Stimulated activated naive CD8-positive, alpha-beta T cell treated with anti-CD3 and anti-CD28 coated beads, Interleukin-15, amount 100 ng/mL, for 72 hours (primary cell): ENCODE measurements at places on chromosomes 6 and 20.

- DNase-seq, result no peak
These were observed 202.4 kb downstream of the CDH26 start for GRCh38 chr20:60160451-60161145.

DNA sequence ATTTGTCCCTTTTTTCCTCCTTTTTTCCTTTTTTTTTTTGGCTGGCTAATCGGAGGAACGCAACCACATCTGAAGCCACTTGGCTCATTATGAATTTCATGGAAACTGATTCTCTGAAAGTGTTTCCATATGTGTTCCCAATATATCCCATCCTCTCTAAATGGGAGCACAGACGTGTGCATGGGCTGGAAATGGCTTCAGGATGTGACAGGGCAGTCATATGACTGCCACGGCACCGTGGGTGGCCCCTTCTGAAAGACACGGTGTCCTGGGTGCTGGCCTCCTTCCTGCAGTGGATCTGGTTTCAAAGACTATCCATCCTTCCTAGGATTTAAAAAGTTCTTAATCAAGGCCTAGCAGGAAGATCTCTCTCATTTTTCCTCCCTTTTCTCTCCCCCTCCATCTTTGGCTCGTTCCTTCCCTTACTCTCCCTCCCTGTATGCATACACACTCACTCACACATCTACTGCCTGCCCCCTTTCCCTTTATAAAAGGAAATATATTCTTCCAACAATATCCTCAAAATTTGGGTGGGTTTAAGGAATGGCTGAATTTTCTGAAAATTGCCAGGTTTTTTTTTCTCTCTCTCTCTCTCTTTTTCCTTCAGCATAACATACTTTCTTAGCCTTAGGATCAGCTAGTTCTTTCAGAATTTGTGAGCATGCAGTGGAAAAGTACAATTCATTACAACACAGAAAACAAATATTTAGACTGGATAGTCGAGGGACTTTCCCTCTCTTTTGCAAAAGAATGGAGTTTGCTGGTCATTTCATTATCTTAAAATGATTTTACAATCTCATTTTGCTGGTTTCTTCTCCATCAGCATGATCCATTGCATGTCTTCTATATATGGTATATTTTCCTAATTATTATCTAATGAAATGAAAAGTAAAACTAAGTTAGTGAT lies 161.2 kb upstream of the SUPT3H start:
- DNase-seq, result no peak

GRCh38 chr6:26205625-26206574 lies 118.7 kb downstream of the HFE start:
- DNase-seq, result no peak

GRCh38 chr6:34583861-34584604 lies 27.9 kb upstream of the SPDEF start:
- no peak for DNase-seq

- no peak for DNase-seq
These were observed 1.6 kb downstream of the NDRG3 start for GRCh38 chr20:36744243-36744642.

GRCh38 chr20:1840817-1841553 lies 54.2 kb upstream of the SIRPA start:
- no peak for DNase-seq

DNA sequence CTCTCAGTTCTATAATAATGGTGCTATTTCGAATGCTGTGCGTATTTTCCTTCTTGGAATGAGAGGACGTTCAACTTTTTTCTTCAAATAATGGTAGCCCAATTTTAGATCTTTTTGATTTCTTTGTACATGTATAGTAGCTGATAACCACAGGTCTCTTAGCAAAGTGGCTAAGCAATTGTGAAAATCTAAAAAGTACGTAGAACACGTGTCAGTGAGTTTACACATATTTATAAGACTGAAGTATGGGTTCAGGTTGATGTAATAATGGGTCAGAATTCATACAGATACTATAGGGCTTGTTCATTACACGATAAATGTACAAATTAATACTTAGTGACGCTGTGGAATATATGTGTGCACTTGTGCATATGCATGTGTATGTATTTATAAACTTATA lies 1.3 kb downstream of the SMIM13 start:
- no peak for DNase-seq

GRCh38 chr6:131014080-131014776 lies 48.8 kb downstream of the EPB41L2 start:
- DNase-seq, result no peak

DNA sequence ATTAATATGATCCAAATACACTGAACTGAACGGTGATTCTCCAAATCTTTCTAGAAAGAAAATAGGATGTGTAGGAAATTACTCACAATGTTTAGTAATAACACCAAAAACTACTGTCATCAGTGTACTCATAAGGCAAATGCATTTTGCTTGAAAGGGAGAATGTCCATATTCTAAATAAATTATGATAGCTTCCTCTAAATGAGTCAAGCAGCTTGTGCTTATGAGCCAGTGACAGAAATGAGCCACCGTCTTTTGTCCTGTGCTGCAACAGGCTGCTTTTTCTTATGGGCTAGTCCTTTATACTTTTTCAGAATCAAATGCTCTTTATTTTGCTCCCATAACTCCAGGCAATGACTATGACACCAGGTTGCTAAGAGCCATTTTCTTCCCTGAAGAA lies 4.5 kb upstream of the ZNF451 start:
- no peak for DNase-seq

GRCh38 chr6:111677249-111677990 lies 71.7 kb upstream of the TRAF3IP2 start:
- no peak for DNase-seq

GRCh38 chr6:164757451-164757850 lies 552.0 kb downstream of the C6orf118 start:
- no peak for DNase-seq

- no peak for DNase-seq
These were observed 810.2 kb downstream of the MAFB start for GRCh38 chr20:39878809-39879208.

GRCh38 chr6:4506792-4507191 lies 269.4 kb upstream of the CDYL start:
- DNase-seq, result no peak

DNA sequence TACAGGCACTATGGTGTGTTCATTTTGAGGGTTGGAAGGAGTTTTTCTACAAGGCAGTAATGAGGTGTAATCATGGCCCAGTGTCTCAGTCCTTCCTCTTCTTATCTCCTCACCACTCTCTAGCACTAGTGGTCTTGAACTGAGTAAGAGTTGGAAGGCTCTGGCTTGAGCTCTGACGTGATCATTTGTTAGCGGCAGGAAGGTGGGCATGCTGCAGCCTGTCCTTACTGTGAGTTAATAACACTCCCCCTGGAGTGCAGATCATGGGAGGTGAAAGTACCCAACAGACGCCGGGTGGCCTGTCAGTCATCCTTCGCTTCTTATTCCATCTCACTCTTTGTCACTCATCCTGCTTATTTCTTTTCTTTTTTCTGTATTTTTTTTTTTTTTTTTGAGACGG lies 356.9 kb downstream of the CDKAL1 start:
- no peak for DNase-seq

DNA sequence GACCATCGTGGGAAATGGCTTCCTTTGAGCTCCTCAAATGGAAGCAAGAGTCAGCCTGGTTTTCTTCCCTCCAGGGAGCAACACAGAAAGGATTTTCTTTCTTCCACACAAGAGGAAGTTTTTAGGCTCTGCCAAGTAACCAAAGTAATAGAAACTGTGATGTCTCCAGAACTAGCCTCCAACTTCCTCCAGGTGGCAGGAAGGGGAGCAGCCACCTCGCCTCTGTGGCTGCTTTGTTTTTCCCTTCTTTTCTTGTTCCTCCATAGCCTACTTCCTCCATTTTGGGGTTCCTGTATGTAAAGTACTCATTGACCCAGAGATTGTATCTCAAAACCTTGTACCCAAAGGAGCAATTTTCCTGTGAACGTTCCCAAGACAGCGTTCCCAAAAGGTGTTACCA lies 32.7 kb upstream of the CCR6 start:
- no peak for DNase-seq

- DNase-seq, result no peak
These were observed 9.5 kb upstream of the SIRPB1 start for GRCh38 chr20:1629321-1629720.

DNA sequence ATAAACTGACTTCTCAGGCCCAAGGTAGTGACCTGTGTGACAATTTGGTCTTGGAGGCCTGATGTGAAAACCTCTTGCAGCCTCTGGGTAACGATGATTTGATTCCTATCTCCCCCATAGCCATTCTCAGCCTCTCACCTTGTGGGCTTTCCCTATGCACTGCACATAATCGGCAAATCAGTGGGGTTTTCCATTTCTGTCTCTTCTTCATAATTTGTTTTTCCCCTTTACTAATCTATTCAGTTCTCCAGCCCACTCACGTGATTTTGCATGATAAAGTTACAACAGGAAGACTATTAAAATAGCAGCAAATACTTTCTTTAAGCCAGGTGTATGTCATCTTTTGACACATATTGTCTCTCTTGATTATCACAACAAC lies 893.7 kb downstream of the TFAP2A start:
- DNase-seq, result no peak

DNA sequence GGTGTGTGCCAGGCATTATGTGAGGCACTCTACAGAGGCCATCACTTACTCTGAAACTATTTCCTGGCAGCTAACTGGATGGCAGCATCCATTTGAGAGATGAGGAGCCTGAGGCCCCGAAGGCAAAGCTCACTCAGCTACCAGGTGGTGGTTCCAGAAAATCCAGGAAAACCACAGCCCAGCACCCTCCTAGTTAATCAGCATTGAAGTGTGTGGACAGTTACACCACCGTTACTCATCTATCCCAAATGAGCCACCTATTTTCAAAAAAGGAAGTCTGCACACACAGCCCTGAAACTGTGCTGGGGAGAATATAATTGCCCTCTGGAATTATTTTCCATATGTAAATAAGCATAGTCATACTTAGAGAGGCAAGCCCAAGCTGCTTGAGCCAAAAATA lies 67.4 kb downstream of the CNBD2 start:
- no peak for DNase-seq

DNA sequence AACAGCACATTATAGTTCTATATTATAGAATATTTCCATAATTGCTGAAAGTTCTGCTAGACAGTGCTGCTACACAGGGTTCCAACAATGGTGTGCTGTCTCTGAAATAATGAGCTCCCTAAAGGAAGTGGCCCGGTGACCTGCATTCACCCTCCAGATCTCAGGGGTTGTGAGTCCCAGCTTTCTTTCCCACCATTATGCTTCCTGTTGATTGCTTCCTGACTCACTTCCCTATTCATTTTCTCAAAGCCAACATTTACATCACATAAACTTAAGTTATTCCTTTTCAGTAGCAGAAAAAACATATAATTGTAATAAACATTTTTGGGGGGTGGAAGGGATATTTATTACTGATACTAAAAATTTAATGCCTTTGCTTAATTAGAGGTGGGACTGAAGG lies 12.9 kb upstream of the CCN6 start:
- no peak for DNase-seq

DNA sequence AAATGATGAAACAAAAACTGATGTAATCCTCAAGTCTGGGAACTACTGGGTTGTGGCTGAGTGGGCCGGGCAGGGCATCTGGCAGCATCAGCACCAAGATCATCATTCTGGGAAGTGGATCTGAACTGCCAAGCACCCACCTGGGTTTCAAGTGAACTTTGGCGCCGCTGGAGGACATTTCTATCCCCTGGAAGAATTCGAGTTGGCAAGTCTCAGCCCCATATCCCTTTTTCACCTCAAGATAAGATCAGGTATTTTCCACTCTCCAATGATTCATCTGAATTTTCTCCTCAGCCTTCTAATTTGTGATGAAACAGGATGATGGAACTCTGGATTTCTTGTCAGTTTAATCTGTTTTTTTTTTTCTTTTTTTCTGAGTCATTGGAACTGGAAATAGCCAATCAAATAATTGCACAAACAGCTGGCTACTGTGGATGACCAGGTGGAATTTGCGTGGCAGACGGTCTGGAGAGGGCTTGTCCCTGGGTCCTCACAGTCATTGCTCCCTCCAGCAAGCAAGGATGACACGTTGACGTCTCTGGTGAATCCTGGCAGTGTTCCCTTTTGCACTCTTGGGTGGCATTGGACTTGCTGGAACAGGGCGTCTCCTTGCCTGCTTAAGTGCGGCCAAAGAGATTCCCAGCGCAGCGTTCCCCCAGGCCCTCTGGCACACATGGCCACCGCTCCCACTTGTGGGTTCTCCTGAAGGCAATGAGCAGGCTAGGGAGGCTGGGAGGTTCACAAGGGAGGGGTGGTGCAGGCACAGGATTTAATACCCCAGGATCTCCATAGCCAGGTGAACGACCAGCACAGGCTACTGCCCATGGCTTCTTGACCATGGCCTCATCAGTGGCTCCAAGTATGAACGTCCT lies 80.4 kb downstream of the DHX35 start:
- DNase-seq, result no peak

DNA sequence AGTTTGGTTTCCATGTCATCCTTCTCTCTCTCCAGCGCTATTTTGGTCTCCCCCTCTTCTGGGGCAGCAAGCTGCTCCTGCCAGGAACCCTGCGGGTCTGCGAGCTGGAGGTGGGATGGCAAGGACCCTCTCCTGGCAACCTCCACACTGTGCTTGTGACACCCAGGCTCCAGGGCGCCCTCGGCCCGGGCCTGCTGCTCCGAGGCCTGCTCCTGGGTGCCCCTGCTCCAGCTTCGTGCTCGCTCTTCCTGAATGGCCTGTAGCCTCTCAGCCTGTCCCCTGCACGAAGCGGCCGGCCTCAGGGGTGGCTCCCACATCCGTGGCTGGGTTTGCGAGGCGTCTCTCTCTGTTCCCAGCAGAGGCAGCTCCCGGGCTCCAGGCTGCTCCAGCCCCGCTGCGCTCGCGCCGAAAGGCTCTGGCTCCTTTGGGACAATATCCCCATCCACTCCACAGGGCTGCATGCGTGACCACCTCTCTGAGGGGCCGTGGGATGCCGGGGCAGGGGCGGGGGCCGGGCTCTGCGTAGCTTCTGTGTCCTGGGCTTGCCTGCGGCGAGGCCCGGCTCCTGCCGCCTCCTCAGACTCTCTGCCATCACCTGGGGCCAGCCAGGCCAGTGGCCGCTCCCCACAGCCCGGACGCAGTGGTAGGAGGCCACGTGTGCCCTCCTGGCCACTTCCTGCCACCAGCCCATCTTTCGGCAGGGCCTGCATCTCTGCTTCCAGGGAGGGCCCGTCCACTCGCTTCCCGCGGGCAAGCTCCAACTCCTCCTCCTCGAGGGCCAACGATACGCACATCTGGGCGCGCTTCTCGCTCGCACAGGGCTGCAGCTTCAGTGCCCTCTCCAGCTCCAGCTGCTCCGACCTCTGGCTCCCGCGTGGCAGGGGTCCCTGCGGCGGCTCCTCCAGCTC lies 68.9 kb downstream of the GINS1 start:
- DNase-seq, result no peak

GRCh38 chr6:31495580-31495979 lies 2.4 kb upstream of the MICB start:
- DNase-seq, result no peak

GRCh38 chr20:38926934-38927616 lies 858 bp downstream of the FAM83D start:
- DNase-seq, result no peak

DNA sequence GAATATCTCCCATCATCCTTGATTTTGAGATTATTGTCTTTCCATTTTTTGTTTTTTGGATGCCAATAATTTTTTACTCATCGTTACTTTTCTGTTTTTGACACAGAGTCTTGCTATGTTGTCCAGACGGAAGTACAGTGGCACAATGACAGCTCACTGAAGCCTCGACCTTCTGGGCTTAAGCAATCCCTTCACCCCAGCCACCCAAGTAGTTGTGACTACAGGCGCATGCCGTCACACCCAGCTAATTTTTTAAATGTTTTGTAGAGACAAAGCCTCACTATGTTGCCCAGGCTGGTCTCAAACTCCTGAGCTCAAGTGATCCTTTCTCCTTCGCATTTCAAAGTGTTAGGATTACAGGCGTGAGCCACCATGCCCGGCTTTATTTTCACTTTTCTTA lies 602.4 kb upstream of the AGPAT4 start:
- no peak for DNase-seq

GRCh38 chr20:31801508-31801907 lies 17.6 kb upstream of the MYLK2 start:
- DNase-seq, result no peak
